EL (cell line): ENCODE measurements at places on chromosomes 6 and 20.
A peak's percentile ranks its signal among the peaks of the same experiment; 100 is the strongest.

DNA sequence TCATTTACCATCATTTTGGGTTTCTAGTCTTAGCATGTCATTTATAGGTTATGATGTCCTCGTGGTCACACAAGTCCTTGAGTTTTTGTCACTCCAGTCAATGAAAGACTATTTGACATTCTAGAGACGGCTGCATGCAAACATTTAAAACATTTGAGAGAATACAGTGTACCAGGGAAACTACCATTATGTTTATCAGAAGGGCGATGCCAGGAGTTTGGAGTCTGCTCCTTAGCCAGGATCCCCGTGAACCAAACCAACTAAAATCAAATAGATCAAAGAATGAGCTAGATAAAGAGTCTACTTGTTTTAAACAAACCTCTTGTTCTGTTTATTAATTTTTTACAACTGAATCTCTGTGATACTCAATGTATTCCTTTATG, 122.6 kb downstream of the OLIG3 start:
- no peak for DNase-seq

- no peak for DNase-seq
These were observed 31.6 kb upstream of the GJA10 start for GRCh38 chr6:89862698-89863097.

GRCh38 chr6:167020206-167020605, 21.0 kb downstream of the CEP43 start:
- no peak for DNase-seq

DNA sequence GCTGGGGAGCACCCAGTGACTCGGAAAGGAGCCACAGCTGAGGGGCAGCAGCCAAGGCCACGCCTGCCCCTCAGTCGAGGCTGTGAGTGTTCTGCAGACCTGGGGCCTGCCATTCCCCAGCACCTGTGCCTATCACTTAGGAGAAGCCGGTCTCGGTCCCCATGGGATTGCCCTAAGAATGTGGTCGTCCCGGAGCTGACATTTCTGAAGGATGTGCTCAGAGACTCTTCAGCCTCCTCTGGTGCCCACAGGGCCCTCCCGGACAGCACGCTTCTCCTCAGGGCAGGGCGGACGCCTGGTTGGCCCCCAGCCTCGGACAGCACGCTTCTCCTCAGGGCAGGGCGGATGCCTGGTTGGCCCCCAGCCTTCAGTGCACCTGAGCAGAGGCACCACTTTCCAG, 223.9 kb downstream of the ERMARD start:
- DNase-seq, result no peak

- DNase-seq, result no peak
These were observed 50.8 kb upstream of the ADGRF5 start for GRCh38 chr6:46972531-46972930.

- no peak for DNase-seq
These were observed 7.8 kb upstream of the MRPS18A start for GRCh38 chr6:43695215-43695966.

DNA sequence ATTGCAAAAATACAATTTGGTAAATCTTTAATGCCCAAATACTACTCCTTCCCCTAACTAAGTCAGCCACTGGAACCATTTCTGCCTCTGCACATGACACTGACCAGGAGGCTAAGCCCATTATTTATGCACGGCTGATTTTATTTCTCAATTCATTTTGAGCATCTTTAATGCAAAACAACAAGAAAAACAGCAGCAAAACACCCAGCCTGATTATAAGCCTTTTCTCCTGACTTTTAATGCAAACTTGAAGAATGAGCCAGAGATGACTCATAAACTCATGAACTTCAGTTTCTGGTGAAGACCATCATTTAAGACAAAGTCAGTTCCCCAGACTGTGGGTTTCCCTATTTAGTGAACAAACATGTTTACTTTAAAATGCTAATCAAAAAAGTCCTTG, 51.6 kb downstream of the CYP24A1 start:
- peak; percentile 56 for DNase-seq

- no peak for DNase-seq
These were observed 5.5 kb downstream of the EMILIN3 start for GRCh38 chr20:41360831-41361756.

DNA sequence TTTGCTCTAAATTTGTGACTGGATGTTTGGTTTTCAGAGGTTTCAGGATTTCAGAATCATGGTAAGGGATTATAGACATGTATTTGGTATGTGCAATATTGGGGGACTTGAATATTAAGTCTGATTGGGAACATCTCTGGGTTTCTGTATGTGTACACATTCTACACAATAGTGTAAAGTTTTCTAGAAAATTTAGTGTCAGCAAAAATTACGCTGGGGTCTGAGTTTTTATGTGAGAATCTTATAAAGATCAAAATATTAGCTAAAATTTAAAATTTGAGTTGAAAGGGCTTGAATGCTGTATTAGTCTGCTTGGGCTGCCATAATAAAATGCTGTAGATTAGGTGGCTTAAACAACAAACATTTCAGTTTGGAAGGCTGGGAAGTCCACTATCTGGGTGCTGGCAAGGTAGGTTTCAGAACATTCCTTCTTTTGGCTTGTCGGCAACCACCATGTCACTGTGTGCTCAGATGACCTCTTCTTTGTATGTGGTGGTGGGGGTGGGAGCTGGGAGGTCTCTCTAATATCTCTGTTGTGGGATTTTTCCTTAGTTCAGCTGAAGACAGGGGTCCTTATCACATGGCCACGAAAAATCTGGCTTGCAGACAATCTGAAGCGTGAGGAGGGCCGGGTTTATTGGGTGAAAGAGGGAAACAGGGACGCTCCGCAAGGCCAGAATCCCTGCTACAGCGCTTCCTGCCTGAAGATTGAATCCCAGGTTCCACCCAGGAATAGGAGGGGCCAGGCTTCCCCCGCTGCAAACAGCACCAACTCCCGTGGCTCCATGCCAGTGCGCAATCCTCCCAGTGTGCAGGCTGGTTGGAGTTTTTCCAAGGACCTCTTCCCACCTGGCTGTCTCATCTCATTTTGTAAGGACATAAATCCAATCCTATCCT, 299.7 kb downstream of the PLCB1 start:
- no peak for DNase-seq

DNA sequence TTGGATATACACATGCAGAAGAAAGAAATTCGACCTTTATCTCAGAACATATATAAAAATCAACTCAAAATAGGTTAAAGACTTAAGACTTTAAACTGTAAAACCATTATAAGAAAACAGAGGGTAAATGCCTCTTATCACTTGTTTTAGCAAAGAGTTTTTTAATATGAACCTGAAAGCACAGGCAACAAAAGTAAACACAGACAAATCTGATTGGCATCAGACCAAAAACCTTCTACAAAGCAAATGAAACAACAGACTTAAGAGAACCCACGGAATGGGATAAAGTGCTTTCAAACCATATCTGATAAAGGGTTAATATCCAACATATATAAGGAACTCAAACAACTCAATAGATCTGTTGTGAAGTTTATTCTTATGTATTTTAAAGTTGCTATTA, 309.9 kb upstream of the OPRM1 start:
- no peak for DNase-seq

DNA sequence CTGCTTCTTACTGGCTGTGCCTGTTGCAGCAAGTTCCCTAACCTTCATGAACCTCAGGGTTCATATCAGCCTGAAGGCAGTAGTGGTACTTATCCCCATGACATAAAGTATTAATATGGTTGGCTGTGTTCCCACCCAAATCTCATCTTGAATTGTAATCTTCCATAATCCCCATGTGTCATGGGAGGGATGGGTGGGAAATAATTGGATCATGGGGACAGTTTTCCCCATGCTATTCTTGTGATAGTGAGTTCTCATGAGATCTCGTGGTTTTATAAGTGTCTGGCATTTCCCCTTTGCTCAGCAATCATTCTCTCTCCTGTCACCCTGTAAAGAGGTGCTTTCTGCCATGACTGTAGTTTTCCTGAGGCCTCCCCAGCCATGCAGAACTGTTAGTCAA, 61.8 kb downstream of the FAM229B start:
- DNase-seq, result no peak

DNA sequence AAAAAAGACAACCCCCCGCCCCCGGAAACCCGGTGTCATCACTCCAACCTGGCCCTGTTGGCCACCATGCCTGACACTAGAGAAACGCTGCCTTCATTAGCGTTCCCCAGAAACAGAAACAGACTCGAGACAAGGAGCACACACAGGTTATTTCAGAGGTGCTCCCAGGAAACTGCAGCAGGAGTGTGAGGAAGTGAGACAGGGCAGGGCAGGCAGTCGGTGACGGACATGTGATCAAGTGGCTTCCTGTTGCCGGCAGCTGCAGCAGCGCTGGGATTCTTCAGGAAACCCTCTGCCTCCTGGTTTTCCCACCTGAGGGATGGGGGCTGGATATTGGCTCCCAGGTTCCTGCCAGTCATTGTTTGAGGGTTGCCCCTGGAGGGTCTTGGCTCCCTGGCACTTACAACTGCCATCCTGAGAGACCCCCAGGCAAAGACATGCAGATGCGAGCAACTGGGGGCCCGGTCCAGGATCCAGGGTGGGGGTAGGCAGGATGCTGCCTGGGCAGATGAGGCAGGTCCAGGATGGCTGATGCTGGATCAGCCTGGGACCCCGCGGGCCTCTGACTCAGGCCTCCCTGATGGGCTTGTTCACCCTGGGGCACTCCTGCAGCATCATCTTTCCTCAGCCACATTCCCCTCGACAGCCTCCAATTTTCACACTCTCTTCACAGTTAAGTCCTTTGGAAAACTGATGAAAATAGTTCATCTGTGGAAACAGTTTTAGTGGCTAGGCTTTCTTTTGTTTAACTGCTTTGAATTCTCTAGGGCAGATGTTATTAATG, 150.7 kb upstream of the SYNDIG1 start:
- DNase-seq, result no peak

GRCh38 chr6:161947371-161947770, 673.5 kb upstream of the AGPAT4 start:
- DNase-seq, result no peak
